HuH-7 (cell line): ENCODE measurements at places on chromosomes 6 and 20.

GRCh38 chr20:41064377-41064776 lies 35.8 kb downstream of the TOP1 start:
- no peak for DNase-seq

DNA sequence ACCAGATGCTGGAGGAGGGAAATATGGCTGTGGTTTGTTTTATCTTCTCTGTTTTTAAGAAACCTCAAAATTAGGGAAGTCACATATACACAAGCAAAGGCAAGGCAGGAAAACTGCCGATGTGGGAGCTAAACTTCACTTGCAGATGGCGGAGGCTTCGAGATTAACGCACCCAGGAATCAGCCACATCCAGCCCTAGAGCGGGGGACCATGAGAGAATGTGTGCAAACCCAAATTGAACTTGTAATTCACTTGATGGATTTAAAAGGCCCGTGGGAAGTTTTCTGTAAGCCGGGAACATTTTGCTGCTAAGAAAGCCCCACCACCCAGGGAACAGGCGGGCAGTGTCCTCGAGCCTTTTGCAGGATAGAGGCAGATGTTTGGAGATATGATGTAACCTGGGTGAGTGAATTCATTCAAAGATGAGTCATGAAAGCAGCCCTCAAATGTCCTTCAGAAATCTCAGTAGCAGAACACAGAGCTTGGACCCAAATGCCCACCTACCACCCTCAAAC lies 39.9 kb downstream of the PREX1 start:
- DNase-seq: no peak

- no peak for DNase-seq
Observed at GRCh38 chr6:128394167-128394566, 126.2 kb downstream of the PTPRK start.

- DNase-seq: no peak
Observed at GRCh38 chr6:3228046-3228671, 706 bp upstream of the TUBB2B start.
